Smooth muscle cell of bladder (primary cell): ENCODE measurements at places on chromosomes 16 and 17. TPM values are rescaled to one million over a fixed set of nuclear protein-coding genes. Genes with fewer than 3 reads are reported as not detected.

Gene MT1A
- 0.28 TPM in 1 of 2 replicates, not detected in the other for total RNA-seq

Gene CES3
- total RNA-seq, result 0.14 and 0.28 TPM in 2 replicates

Gene KRT34
- 1.00 and 1.3 TPM in 2 replicates for total RNA-seq

Gene PRSS22
- total RNA-seq, result not detected in 2 replicates

Gene KRTAP17-1
- not detected in 2 replicates for total RNA-seq

Gene TMEM204
- total RNA-seq, result 13.0 and 14.1 TPM in 2 replicates

Gene TRPV3
- total RNA-seq, result 1.4 and 4.3 TPM in 2 replicates
